Stimulated activated CD4-positive, alpha-beta T cell treated with anti-CD3 and anti-CD28 coated beads, Interleukin-4, amount 100 ng/mL, for 1 hour (primary cell): ENCODE measurements at places on chromosomes 2 and 18.
A peak's percentile ranks its signal among the peaks of the same experiment; 100 is the strongest.

DNA sequence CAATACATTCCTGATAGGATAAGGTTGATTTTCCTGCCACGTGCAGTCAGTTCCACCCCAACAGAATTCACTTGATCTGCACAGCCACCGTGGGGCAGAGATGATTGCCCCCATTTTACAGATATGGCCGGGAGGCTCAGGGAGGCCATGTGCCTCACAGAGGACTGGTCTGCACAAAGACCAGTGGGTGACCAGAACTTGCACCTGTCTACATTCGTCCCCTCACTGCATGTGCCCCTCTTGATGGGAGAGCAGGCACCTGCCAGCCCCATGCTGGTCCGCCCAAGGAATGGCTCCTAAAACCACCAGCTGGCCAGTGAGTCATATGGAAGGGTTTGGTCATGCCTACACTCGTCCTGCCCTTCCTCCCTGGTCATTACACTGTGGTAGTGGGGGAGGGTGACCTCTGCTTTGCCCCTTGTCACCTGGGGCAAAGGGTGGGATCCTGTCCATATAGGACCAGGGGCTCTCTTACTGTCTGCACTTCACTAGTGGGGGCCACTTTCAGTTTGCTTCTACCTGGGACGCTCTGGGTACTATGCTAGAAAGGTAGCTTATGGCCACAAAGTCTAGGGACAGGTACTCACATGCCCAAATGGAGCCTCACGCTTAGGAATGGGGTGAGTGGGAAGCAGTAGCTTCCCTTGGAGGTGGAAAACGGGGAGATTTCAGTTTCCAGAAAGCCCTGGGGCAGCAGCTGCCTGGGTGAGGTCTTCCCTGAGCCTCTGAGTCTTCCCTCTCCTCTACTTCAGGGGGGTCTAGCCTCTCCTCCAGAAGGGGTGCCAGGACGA is 14.7 kb downstream of the RRM2 start:
- no peak for DNase-seq

GRCh38 chr2:793236-793635 is 116.0 kb upstream of the TMEM18 start:
- DNase-seq, result no peak

GRCh38 chr2:23925702-23926289 is 1.1 kb downstream of the ATAD2B start:
- DNase-seq, result peak; percentile 38

DNA sequence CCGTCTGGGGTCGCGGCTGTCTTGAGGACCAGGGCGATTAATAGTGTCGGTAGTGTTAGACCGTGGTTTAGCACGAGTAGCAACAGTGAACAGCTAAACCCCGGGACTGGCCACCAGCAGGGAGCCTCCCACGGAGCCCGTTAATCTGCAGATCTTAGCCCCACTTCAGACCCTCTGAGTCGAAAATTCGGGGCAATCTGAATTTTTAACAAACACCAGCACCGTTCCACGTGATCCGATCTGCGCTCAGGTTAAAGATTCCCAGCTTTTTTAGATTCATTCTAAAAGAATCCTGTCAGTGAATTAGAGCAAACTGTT is 479 bp upstream of the ATP5F1A start:
- no peak for DNase-seq

DNA sequence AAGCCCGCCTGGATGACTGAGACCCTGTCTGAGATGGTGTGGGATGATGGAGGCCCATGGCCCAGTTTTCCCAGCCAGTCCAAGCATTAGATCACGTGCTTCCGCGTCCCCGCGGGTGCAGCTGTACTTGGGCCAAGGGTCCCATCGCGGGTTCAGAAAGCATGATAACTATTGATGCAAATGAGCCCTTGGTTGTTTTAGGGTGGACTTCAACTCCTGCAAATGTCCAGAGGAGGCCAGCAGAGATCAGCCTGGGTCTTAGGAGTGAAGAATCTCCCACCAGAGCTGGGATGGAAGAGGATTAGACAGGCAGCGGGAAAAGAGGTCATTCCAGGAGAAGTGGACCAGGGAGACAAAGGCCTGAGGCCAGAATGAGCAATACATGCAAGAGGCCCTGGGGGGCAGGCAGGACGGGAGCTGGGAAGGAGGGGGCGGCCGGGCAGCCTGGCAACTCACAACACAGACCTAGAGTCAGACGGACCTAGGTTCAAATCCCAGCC is 89.9 kb upstream of the TMEM247 start:
- no peak for DNase-seq

- DNase-seq, result peak; percentile 75
Measured at GRCh38 chr2:101341901-101342624, 33.6 kb upstream of the RNF149 start.

DNA sequence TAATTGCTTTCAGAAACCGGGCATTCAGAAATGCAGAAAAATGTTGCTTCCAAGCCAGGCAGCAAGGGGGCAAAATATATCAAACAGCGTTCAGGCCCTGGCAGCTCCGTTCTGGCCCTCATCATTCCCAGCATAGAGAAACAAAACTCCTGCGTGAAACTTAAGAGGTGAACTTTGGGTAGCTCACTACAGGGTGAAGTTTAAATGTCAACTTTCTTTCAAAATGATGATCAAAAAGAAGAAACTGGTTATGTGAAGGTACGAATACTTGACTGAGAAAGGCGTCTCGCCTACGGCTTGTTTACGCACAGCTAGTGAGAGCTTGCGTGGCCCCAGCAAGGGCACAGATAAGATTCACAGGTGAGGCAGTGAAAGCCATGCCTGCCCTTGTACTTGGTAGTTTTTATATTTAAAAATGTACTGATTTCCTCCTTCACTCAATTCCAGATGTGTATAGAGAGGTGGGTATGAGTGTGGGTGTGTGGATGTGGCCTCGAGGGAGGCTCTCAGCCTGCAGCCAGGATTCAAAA is 127.5 kb downstream of the NFATC1 start:
- DNase-seq, result peak; percentile 66

DNA sequence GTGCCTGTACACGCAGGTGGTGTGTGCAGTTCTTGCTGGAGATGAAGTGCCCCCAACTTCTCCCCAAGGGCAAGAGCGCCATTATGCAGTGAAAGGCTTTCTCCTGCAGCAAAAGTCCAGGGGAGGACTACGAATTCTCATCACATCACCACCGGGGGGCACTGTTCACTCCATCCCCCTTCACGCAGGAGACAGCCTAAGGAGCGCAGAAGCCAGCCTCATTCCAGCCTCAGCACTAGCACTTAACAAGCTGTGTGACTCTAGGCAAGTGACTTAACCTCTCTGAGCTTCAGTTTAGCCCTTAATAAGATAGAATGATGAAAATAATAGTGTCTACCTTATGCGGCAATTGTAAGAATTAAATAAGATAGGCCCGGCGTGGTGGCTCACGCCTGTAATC is 32.3 kb downstream of the DNMT3A start:
- peak; percentile 75 for DNase-seq

- DNase-seq, result no peak
Measured at GRCh38 chr2:217004656-217005055, 144.8 kb upstream of the TNP1 start.

DNA sequence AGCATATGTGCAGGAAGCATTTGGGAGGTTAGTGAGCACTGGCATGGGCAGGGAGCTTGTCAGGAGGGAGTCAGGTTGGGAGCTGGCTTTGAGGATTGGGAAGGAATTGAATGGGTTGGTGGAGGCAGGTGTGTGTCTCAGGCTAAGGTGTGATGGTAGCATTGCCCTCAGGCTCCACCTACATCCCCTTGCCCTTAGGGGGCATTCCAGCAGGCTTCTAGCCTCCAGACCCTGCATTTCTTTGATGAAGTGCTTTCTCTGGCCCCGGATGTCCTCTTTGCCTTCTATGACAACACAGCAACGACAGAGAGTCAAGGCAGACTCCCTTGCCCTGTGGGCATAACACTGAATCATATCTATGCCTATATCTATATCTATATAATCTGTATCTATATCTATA is 13.5 kb downstream of the RHBDD1 start:
- no peak for DNase-seq

- no peak for DNase-seq
Measured at GRCh38 chr18:70415823-70416488, 127.1 kb downstream of the SOCS6 start.

DNA sequence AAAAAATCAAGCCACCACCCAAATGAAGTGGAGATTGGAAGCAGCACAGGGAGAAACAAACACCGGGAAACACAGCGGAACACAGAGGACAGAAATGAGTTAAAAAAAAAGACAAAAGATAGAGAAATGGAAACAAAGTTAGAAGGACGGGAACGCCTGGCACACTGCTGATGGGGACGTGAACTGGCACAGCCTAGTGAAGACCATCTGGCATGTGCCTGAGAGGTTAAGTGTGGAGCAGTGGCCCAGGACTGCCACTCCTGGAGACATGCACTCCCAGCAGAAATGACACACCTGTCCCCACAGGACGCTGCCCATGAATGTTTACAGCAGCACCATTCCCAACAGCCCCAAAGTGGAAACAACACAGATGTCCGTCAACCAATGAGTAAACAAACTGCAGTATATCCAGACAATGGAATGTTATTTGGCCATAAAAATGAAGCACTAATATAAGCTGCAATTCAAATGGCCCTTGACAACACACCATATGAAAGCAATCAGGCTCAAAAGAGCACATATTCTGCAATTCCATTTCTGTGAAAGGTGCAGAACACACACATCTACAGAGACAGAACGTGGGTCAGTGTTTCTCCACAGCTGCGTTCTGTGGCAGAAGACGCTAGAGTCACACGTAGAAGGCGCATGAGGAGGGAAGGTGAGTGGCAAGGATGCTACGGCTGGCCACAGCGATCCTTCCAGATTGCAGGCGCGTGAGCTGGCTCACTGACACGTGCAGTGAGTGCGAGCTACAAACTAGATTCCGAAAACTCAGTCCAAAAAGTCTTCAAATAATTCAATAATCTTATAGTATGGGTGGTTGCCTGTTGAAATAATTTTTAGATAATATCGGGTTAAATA is 24.6 kb downstream of the THAP4 start:
- DNase-seq, result no peak

DNA sequence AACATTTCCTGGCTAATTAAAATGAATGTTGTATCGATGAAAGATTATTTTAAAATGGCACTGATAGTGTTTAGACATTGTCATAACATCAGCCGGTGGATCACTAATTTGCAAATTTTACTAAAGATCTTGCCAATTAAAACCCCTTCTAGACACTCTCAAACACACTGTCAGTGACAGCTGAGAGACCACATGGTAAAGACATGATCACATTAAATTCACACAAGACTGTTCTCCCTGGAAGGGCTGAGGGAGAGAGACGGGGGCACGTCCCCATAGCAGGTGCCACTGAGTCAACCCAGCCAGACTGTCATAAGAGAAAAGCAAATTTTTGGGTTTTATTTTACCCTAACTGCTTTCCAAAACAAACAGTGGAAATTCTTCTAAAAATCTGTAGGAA is 306.0 kb downstream of the TXNL1 start:
- DNase-seq, result no peak

GRCh38 chr2:5093056-5093455 is 599.1 kb upstream of the SOX11 start:
- DNase-seq, result no peak

DNA sequence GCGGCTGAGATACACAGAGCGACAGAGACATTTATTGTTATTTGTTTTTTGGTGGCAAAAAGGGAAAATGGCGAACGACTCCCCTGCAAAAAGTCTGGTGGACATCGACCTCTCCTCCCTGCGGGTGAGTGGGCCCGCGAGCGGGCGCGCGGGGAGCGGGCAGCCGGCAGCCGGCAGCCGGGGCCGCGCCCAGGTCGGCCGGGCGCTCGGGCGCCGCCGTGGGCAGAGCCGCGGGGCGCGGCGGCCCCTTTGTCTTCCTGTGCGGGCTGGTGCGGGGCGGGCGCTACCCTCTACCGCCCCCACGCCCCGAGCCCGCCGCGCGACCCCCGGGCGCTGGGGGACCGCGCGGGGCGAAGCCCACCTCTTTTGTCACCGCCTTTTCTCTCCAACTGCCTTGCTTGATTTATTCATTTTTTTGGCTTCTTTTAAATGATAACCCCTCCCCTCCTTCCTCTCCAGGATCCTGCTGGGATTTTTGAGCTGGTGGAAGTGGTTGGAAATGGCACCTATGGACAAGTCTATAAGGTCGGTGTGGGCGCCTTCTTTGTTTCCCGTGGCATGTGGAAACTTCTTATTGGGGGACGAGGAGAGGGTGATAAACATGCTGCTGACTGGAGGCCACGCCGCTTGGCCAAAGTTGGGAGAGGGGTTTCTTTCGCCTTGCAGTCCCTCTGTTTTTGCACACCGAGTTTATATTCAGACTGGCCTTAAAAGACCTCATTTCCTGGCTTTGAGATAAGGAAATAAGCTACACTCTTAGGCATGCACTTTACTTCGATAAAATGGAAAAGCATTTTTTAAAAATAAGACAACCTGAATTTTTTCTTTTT is 722 bp downstream of the MAP4K4 start:
- peak; percentile 30 for DNase-seq

- no peak for DNase-seq
Measured at GRCh38 chr2:167783261-167784083, 463.9 kb downstream of the STK39 start.

- DNase-seq, result no peak
Measured at GRCh38 chr2:152050341-152050740, 48.5 kb downstream of the CACNB4 start.

DNA sequence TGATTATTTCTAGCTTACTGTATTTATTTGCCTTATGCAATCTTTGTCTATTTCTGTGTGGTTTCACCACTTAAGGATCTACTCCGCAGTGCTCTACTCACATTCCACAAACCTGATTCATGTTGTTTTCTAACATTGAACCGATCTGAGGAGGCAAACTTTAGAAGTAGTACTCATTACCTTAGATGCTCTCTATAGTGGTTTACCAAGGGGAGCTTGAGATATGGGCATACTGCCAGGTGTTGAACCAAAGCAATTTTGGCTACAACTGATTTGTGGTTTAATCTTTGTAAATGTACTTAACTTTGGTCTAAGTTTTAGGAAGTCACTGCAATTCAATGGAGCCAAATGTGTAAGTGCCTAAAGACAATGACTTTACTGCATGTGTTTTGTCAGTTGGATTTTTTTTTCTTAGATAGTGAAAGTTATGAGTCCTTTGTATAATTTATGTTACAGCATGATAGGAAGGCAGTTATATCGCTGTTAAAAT is 50.1 kb downstream of the MAP2 start:
- no peak for DNase-seq

DNA sequence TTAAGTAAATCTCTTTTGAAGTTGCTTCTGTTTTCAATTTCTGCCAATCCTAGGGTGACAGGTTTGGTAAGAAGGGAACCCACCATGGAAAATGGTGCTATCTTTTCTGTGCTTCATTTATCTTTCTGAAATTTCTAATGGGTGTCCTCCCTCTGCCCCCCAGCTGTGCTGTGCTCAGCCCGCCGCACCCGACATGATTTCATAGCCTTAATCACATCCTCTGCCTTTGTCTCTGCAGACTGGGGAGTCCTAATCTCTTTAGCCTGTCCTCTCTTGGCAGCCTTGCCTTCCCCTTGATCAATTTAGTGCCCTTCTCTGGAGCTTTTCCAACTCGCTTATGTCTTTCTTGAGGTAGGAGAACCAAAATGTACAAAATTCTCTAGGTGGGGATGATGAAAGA is 49.3 kb downstream of the DNMT3A start:
- no peak for DNase-seq

- no peak for DNase-seq
Measured at GRCh38 chr2:71783815-71784214, 330.5 kb downstream of the DYSF start.

- DNase-seq, result no peak
Measured at GRCh38 chr2:33528441-33528950, 52.0 kb downstream of the RASGRP3 start.
